ENCODE measurements at places on chromosomes 16 and 17.
A peak's percentile ranks its signal among the peaks of the same experiment; 100 is the strongest.

GRCh38 chr17:79561486-79562133, 49.2 kb downstream of the RBFOX3 start:
- DNase-seq = no peak

DNA sequence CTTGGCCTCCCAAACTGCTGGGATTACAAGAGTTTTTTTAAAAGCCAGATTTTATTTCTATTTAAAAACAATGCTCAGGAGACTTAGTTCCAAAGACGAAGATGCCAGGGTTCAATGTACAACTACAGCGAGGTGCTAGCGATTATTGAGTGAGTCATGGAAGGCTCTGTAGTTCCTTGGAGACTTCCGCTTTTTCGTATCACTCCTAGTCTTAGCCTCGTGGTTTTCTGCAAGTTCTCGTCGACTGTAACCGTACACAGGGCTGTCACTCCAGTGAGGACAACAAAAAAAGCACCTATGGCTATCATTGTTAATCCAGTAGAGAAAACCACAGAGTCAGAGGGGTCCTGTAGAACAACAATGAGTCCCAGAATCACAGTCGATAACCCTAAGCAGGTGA, 22.7 kb upstream of the ZC3H7A start:
- DNase-seq = no peak

- DNase-seq = no peak
Measured at GRCh38 chr17:45123930-45124796, 8.2 kb downstream of the PLCD3 start.

GRCh38 chr17:58235821-58236220, 2.6 kb upstream of the LPO start:
- DNase-seq = no peak

GRCh38 chr16:68070806-68071517, 14.2 kb upstream of the NFATC3 start:
- DNase-seq = no peak

DNA sequence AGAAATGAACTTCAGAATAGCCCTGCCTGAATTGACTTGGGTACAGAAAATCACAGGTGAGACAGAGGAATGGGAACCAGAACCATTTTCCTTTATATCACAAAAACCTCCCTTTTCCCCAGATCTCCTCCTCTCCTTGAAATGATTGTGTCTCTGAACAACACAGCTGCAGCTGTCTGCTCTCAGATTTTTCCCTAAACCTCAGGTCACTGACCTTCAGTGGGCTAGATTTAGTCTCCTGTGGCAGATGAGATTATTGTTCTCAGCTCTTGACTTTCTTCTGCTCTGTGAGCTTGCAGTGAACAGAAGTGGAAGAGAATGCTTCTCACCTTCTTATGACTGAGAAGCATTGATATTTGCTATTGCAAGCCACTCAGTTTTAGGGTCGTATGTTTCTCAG, 92.3 kb upstream of the FAM20A start:
- no peak for DNase-seq

DNA sequence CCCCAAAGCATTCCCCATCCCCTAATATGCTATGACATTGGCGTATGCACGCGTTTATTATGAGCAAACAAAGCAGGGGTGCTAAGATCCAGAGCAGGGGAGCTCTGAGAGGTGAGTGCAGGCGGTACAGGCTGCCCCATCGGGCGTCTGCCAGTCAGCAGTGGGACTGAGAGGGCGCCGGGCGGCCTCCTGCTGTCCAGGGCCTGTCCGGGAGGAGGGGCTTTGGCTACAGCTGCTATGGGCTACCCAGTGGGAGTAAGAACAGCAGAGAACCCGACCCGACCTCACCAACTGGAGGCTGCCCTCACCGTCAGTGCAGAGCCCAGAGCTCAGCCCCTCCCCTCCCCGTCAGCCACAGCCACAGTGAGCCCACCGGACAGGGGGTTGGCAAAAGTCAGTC, 18.5 kb upstream of the AATK start:
- no peak for DNase-seq

DNA sequence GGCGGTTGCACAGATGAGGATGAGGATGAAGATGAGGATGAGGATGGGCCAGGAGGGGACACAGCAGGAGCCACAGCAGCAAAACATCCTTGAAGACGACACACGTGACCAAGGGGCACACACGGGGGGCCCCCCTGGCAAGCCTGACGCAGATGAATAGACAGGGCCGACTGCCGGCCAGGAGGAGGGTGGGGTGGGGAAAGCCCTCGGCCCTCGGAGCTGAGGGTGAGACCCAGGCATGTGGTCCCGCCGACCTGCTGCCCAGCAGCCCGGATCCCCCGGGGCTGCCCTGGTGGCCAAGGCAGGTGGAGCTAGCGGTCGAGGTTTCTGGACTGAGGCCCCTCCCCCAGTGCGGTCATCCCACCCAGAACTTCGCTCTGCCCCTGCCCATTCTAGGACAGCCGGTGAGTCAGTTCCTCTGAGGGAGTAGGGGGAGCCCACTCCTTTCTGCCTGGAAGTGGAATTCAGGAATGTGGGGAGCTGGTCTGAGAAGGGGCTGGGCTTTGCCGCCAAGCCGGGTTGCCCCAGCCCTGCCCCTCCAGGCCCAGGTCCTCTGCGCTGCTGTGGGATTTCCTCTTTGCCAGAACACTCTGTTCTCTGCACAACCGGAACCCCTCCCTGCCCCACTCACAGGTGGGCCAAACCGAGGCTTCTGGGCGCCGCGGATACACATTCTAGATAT, 9.9 kb downstream of the CYGB start:
- DNase-seq = no peak

- no peak for DNase-seq
Measured at GRCh38 chr16:24723663-24724062, 5.8 kb upstream of the TNRC6A start.

GRCh38 chr16:82439678-82440293, 187.0 kb upstream of the CDH13 start:
- DNase-seq = peak; percentile 8

DNA sequence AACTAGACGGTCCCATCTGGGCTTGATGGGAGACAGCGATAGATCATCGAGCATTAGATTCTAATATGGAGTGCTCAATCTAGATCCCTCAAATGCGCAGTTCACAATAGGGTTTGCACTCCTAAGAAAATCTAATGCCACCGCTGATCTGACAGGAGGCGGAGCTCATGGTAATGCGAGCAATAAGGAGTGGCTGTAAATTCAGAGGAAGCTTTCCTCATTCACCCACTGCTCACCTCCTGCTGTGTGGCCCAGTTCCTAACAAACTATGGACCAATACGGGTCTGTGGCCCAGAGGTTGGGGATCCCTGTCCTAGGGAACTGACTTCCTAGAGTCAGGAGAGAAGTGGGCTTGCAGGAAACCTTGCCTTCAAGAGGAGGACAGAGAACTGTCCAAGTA, 25.2 kb upstream of the AMZ2 start:
- DNase-seq = no peak

DNA sequence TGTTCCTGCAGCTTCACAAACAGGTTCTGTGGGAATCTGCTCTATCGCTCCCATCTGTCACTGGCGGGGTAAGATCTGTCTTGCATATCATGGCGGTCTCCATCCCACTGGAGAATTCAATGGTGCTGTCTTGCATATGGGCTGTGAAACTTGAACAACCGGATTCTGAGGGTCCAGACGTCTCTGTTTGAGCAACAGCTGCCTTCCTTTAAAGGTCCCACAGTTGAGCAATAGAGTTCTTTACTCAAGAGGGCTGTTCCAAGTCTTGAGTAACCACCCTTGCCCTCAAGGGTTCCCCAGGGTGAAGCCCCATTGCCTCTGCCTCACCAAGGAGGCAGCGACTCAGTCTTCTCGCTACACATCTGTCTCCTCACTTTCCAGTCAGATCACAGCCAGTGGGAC, 50.8 kb downstream of the ZFHX3 start:
- DNase-seq = no peak

DNA sequence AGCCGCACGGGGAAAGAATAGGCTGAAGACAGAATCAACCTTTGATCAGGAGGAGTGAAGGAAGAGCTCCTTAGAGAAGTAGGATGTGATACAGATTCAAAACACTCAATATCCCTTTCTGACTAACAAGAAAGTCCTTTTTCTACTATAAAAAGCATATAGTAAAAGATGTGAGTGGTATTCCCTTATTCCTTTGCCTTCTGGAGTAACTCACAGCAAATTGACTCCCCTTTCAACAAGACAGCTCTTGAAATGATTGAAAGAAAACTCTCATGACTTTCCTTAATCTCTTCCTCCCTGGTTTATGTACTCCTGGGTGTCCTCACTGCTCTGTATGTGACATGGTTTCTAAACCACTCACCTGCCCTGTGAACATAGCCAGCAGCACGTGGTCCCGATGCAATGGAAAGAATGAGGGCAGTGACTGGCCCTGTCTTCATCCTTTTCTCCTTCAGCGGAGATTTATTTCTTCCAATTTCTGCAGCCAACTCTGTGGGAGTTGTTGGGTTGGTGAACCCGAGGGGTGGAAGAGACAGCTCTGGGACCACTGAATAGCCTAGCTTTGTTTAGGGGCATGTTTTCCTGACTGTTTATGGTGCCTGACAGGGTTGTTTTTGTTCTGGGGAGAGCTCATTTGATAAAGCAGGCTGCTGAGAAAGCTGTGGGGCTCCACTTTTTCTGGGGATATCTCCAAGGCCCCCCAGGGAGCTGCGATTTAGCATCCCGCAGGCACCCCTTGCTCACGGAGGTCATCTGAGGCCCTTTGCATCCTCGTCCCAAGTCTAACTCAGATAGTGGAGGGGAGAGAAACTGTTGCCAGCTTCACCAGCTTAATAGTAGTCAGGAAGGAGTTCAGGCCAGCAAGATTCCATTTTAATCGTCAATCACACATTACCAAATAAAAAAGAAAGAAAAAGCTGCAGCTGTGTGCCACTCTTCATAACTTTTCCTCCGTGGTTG, 46.7 kb downstream of the MAP2K6 start:
- no peak for DNase-seq

- no peak for DNase-seq
Measured at GRCh38 chr17:80612997-80613731, 68.5 kb downstream of the RPTOR start.

DNA sequence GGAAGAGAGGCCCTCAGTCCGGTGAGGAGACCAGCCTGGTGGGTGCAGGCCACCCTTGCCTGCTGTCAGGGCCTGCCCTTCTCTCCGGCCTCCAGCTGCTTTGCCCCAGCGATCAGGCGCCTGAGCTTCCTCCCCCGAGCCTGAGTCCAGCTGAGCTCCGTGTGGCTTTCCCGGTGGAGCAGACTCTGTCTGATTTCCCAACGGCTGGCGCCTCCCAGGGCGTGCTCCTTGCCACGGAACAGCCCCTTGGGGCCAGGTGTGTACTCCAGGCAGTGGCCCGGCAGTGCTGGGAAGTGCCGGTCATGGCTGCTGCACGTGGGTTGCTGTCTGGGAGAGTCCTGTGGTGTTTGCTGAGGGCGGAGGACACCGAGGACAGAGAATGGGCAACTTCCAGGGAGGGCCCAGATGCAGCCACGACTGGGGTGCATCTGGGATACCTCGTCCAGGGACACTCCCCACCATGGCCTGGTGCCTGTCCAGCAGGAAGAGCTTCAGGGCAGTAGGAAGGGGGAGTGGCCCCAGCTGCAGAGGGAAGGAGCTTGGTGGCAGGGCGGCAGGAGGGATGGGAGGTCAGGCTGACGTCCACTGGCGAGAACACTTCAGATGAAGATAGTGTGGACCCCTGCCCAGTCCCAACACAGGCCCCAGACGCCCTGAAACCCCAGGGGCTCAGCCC, 22.5 kb downstream of the METRNL start:
- DNase-seq = no peak

DNA sequence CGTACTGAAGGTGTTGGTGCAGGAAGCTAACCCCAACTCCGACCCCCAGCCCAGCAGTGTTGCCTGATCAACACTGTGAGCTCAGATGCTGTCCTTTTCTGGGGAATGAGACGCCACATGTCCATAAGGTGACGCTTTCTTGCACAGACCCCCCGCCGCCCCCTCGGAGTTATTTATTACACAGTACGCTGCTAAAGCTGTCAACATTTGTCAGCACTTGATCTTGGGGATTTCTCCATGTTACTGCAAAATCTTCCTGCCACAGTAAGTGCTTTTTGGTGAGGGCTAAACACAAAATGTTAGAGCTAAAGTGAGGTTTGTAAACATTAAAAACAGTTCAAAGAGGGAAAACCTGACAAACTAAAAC, 15.9 kb downstream of the CMTM3 start:
- DNase-seq = no peak

- peak; percentile 82 for DNase-seq
Measured at GRCh38 chr16:84730406-84731106, 30.8 kb downstream of the USP10 start.

DNA sequence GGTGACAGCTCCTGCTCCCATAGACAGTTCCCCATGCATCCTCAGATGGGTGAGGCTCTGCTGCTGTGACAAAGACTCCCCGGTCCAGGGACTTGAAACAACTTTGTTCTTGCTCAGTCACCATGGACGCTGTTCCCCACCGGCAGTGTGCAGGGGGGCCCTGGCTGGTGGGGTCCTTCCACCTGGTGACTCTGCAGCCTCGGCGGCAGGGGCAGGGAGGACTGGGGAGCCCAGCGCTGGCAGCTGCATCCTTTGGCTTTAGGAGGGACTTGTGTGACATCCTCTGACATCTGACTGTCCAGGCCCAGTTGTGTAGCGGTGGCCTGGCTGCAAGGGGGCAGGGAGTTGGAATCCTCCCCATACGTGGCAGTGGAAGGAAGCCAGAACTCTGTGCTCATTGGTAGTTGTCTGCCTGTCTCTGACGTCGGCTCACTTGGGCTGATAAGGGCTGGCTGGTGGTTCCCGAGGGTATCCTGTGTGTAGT, 107.3 kb downstream of the CMIP start:
- no peak for DNase-seq

DNA sequence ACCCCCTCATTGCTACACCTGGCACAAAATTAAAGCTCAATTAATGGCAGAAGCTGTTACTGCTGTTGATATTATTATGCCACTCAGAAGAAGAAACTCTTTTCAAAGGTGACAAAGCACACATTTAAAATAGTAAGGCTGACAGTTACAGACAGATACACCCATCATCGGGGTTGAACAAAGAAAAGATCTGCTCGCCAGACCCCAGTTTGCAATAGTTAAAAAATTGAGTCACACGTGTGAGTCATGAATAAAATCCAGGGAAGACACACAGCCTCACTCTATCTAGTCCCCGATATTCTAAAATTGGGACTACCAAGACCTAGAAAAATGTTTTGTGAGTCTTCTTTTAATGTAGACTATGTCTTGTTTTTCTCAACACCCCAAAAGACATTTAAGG, 330.0 kb upstream of the SOX9 start:
- DNase-seq = no peak

- no peak for DNase-seq
Measured at GRCh38 chr16:81190667-81191066, 47.8 kb upstream of the BCO1 start.

DNA sequence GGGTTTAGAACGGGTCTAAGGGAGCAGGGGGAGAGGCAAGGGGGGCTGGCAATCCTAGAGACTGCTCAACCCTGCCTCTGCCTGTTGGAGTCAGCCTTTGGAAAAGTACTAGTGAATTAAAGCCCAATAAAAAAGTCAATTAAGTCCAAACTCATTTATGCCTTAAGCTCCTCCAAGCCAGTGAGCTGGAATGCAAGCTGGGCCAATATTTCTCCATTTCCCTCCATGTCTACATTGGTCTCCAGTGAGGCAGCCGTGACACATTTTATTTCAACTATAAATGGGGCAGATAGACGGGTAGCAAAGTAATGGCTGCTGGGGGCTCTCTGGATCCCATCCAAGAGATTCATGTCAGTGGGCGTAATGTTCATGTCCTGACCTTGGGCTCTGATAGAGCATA, 144.0 kb downstream of the SPACA3 start:
- no peak for DNase-seq
